ENCODE measurements at places on chromosomes 3 and 15.

- peak; percentile 34 for DNase-seq
These were observed 247.7 kb upstream of the CDIN1 start for GRCh38 chr15:36331531-36332275.

DNA sequence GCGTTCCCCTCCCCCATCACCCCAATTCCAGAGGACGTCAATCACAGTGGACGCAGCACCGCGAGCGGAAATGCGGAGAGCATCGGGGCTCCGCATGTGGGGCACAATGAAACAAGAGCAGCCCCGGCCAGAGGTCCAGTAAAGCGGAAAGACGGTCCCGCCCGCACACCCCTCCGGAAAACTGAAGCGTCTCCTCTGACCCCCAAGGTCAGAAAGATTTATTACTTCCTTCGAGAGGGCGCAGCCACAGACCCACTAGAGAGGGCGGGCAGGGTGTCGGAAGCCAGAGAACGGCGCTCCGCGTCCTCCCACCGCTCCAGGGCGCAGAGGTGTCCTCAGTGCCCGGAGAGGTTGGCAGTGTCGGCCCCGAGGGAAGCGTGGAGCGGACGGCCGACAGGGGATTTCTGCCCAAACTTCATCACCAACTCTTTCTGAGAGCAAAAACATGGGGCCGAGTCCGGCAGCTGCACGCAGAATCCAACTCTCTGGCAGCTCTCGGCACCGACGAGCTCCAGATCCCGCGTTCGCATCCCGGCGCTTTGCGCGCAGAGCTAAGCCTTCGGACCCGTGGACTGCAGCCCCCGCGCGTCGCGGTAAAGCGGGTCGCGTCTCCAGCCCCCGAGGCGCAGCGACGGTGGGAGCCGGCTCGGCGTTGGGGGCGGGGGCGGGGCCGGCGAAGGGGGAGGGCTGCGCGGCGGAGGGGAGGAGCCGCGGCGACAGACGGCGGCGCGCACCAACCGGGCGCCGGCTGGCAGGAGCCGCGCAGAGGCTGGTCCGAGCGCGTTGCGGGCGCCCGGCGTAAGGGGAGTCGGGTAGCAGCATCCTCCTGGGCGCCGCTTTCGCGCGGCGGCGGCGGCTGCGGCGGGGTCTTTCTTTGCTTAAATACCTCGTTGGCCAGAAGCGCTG lies at the start of gene CHST2:
Gene CHST2 (plus strand): TSS at position 763 of the 906 bp plus-strand sequence. CDS start 1,046 bp downstream, outside the sequence.
- DNase-seq = peak; percentile 72

GRCh38 chr15:55247311-55247710 lies 42.3 kb downstream of the RAB27A start:
- DNase-seq = no peak

DNA sequence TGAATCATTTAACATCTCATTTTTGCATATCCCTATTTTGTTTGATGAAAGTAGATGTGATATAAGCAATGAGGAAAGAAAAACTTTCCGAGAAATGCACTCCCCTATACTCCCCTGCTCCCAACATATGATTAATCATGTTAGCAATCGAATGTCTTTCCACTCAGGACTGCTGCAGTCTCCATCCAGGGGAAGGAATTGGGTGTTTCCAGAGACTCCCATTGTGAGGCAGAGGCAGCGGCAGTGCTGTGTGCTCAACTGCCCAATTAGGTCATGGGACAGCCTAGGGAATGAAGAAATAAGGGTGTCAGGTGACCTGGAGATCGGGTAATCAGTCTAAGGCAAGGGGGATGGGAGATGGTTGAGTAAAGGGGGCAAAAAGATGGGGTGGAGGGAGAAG lies 268.6 kb upstream of the MEIS2 start:
- DNase-seq = no peak

DNA sequence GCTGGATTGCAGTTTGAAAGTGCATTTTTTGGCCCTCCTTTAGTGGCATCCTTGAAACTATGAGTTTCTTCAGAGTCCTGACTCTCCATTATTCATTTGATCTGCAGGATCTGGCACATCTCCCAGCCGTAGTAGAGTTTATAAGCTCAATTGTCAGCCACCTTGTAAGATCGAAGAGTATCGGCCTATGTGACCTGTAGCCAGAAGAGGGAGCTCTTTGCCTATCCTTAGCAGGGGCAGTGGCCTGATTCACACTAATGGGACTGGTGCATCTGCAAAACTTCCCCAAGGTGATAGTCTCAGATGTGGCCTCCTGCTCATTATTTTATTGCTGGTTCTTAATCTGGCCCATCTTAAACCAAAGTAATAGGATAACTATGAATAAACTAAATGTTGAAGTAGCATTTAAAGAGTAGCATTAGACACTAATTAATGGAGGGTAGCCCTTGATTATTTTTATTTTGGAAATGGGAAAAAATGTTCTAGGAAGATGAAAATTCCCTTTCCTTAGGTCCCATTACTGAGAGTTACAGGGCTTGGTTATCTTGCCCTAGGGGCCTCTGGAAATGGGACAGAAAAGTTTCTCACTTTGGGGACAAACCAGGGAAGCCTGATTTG lies 21.2 kb downstream of the GCSAM start:
- peak; percentile 64 for DNase-seq

DNA sequence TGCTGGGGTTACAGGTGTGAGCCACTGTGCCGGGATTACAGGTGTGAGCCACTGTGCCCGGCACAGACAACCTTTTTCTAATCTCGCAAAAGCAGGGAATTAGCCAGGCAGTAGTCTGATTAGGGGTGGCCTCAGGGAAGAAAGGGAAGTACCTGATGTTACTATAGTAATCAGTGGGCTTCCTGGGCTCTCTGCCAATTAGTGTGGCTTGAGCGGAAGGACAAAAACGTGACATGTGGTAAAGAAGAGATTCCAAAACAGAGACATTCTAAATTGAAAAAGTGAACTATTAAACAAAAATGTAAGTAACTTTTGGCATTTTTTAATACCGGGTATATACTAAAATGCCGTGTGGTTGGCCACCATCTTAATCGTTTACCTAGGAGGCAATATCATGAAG lies 48.1 kb downstream of the CFAP20DC start:
- DNase-seq = no peak

DNA sequence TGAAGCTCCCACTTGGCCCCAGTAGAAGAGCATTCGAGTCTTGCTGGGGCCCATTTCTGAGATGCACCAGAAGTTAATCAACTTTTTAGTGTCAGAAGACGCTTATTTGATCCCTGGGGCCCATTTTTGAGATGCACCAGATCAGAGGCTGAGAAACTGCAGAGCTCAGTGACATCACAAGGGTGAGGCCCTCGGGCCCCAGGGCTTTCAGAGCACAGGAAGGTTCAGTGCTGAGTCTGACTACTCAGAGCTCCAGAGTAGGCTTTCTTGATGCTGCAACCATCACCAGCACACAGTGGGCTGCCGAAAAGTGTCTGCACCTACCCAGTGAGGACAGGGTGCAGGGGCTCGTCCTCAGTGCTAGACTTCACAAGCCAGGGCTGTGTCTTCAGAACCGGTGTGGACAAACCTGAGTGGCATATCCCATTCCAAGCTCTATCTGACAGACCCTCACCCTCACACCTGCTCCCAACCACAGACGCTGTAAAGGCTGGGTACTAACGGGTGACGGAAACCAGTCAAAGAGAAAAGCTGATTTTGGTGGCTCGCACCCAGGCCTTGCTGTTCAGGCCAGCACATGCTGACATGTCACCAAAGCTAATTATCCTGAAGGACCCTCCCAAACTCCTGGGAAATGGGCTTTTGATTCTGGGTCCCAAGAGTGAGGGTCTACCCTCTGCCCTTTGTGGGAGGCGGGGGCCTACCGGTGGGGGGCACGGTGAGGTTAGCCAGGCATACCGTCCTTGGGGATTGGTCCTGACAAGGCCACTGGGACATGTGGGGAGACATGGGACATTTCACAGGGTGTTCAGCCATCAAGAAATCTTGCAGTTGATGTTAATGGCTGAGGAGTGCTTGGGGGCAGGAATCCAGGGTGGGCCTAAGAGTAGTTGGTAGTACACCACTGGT lies 83.0 kb downstream of the PDCD6IP start:
- no peak for DNase-seq
